Non-pigmented ciliary epithelial cell (primary cell): ENCODE measurements at places on chromosomes 4 and X.

GRCh38 chrX:14440106-14440505 lies 89.2 kb upstream of the GLRA2 start:
- no peak for DNase-seq

DNA sequence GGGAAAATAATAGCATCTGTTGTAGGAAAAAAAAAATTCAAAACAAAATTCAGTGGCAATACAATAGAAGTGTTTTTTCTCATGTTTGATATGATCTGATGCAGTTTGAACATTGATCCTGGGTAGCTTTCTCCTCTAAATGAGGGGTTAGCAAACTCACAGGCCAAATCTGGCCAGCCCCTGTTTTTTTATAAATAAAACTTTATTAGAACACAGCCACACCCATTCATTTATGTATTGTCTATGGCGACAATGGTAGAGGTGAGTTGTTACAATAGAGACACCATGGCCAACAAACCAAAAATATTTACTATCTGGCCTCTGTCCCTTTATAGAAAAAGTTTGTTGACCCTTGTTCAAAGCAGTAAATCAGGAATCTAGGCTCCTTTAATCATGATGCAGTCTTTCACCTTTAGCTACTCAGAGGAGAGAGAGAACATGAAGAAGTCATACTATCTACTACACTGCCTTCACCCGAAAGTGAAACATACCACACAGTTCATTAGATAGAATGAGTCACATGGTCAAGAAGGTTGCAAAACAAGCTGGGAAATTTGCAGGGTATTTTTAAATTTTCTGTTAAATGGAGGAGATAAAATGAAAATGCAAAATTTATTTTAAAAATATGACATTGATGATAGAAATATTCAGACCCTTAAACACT lies 186.6 kb upstream of the MAOA start:
- DNase-seq, result no peak

- no peak for DNase-seq
Observed at GRCh38 chr4:130233377-130234047, 1137.6 kb downstream of the C4orf33 start.

GRCh38 chr4:78774417-78774816 lies 1.7 kb upstream of the BMP2K start:
- no peak for DNase-seq

DNA sequence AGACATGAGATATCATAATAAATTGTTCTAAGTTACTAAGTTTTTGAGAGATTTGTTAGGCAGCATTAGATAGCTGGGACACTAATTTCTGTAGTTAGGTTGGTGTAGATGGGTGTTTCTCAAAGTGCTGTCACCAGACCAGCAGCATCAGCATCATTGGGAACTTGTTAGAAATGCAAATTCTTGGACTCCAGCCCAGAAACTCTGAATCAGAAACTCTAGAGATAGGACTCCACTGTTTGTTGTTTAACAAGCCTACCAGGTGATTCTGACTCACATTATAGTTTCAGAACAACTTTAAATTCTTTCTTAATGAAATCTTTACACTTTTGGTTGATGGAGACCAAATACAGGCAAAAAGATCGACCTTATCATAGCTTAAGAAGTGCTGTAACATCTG lies 173.7 kb downstream of the PABPC4L start:
- peak; percentile 73 for DNase-seq

- no peak for DNase-seq
Observed at GRCh38 chr4:101101072-101101471, 246.3 kb downstream of the PPP3CA start.

- DNase-seq, result no peak
Observed at GRCh38 chr4:148445071-148445859, 3.1 kb upstream of the NR3C2 start.

- no peak for DNase-seq
Observed at GRCh38 chr4:8849266-8850073, 22.2 kb downstream of the HMX1 start.

GRCh38 chr4:76016393-76016792 lies 6.9 kb downstream of the CXCL10 start:
- no peak for DNase-seq

DNA sequence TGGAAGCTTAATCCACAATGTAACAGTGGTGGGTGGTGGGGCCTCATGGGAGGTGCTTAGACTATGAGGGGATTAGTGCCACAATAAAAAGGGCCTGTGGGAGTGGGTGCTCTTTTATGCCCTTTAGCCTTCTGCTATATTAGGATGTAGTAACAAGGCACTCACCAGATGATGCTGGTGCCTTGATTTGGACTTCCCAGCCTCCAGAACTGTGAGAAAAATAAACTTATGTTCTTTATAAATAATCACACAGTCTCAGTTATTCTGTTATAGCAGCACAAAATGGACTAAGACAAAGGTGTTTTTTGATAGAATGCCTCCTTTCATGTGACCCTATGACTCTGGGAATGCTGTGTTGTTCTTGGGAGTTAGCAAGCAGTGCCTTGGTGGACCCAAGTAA lies 89.8 kb downstream of the STIM2 start:
- no peak for DNase-seq

GRCh38 chr4:58456727-58457384 lies 1346.7 kb upstream of the IGFBP7 start:
- DNase-seq, result no peak

DNA sequence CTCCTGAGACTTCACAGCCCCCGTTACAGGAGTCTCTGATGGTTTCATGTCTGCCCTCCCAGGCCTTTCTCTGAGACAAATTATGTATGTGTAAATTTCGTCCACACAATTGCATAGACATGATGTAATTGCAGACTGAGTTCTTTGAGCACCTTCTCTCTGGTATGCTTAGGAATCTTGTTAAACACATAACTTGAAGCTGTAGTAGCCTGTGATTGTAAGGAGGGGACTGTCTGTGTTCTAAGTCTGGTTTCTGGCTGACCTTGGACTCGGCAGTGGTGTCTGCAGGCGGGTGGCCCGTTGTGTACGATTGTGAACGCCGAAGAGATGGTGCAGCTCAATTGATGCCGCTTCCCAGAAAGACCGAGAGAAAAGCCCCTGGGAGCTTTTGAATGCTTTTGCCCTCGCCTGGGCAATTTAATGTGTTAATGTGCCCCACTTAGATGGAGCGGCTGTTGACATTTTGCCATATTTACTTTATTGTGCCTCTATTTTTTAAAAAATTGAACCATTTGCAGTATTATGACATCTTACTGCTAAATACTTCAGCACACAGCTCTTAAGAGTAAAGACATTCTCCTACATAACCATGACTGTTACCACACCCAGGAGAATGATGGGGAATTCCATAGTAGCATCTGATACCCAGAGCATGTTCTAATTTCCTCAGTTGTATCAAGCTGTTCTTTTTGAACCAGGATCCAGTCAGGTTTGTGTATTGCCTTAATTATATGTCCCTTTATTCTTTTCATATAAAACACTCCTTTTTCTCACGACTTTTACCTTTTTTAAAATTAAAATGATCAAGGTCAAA lies 58.4 kb upstream of the TADA2B start:
- no peak for DNase-seq

DNA sequence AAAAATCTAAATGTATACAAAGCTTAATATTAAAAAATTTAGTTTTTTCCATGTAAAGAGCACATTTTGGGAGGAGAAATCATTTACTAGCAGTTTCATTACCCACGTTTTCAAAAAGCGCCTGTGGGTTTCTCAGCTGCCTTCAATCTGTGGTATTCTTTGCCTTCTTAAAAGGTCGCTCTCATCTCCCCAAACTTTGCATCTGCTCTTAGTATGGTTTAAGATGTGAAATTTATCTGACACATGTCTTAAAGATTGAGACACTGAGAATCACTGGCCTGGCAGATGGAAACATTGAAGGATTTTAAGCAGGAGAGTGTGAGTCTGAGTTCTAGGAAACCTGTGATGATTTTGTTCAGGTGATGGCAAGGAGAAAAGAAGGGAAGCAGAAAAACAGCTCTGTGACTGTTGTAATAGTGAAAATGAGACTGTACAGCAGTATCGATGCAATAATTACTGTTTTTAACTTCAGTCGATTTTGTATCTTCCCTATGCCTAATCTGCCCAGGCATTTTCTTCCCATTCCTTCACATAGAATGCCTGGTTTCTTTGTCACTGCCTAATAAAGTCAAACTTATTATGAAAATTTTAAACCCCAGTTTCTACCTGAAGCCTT lies 75.9 kb downstream of the PAQR3 start:
- DNase-seq, result no peak

GRCh38 chr4:55745014-55745413 lies 74.6 kb upstream of the EXOC1L start:
- DNase-seq, result no peak

DNA sequence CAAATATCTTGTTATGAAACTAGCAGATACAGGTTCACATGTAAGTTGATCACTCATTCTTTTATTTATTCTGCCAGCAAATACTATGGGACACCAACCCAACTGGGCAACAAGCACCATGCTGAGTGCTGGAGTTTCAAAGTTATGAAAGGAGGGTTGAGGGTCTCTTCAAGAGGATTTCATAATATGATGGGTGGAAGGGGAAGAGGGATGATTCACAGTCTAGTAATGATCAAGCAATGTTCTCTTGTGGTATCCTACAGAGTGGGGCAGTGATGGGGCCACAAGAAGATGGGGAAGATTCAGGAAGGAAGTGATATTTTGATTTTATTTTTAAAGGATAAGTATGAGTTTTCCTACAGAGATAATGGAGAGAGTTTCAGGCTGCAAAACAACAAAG lies 46.2 kb upstream of the TXK start:
- no peak for DNase-seq

DNA sequence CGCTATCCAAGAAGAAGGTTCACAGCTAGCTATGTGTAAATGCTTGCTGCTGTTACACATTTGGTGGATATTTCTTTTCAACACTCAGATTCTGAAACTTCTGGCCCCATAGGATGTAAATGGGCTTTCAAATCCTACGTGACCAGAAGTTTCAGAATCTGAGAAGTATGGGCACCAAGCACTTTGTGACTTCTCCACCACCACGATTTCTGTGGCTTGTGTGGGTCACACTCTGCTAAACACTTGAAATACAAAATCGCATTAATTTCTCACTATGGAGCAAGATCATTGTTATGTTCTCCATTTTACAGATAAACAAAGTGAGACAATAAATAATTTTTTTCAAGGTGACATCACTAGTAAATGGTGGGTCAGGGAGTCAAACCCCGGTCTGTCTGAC lies 259.4 kb upstream of the JADE1 start:
- no peak for DNase-seq

DNA sequence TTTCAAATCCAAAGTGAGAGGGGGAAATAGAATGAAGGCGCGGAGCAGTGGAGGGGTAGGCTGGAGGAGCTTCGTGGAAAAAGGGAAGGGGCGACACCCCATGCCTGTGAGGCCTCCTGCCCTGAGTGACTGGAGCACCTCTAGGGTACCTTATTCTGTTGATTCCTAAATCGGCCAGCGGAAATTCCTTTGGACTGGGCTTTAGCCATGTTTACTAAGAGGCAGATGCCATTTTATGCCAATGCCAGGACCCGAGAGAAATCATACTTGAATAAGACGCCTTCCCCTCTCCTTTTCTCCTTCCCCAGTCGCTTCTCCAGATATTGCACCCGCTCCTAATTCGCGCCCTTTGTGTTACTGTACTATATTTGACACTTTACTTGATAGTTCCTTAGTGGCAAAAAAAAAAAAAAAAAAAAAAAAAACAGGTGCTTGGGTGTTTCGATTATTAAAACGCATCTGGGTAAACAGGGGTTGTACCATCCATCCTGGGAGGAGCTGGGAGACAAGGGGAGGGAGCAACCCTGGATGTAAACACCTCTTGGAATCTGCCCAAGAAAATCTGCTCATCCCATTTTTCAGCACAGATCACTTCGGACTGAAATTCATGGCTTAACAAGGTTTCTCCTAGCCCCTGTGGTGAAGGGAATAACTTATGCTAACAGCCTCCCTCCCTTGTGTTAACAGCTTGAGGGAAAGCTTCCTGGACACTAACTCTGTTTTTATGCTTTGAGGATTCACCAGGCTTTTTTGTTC lies 1.5 kb downstream of the BMP3 start:
- DNase-seq, result no peak

- DNase-seq, result no peak
Observed at GRCh38 chr4:17288151-17288550, 223.7 kb downstream of the QDPR start.

GRCh38 chr4:106258145-106259045 lies 57.6 kb downstream of the TBCK start:
- no peak for DNase-seq

- DNase-seq, result no peak
Observed at GRCh38 chr4:1504595-1505500, 98.6 kb upstream of the NKX1-1 start.

GRCh38 chr4:109821185-109821584 lies 5.6 kb downstream of the GAR1 start:
- DNase-seq, result no peak

- no peak for DNase-seq
Observed at GRCh38 chr4:57040510-57040909, 61.8 kb downstream of the POLR2B start.

DNA sequence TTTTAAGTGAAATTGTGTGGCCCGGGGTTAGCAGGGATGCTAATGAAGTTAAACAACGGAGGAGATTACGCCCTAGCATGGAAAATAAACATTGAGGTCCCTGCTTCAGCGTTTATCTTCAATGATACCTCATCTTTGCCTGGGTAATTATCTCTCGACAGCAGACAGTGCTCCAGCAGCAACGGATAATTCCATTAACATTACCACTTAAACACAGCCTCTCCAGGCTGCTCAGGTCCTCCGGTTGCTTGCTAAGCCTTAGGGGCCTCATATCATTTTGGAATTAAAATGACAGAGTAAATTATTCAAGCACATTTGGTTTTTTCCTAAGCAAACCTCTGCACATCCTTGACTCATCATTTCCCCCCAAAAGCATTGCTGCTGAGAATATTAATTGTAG lies 281.5 kb upstream of the KLF3 start:
- DNase-seq, result no peak

DNA sequence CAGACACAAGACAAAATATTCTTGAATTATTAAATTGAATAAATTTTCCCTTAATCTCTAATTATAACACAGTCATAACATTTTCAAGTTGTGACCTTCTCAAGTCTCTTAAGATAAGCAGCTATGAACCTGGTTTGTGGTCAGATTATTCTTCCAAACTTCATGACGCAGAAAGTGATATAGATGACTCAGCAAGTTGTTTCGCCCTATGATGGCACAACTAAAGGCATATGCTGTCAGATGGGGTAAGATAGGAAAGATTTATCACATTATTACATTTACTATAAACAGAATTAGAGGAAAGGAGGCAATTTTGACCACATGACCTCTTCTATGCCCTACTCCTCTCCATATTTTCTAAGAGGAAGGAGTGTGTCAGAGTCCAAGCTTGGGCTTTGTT lies 4.6 kb upstream of the DCAF12L2 start:
- no peak for DNase-seq

DNA sequence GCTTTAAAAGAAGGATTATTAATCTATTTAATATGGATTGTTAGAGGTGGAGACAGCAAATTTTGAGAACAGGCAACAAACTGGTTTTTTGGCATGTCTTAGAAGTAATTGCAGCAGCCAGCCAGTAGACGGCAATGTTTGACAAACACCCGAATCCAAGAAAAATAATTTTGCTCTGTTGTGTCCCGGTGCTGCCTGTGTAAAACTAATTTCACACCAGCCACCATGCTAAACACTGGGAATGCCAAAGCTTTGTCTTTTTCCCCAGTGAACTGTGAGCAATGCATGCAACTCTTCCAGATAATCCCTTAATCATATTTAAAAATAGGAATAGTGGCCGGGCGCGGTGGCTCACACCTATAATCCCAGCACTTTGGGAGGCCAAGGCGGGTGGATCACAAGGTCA lies 25.9 kb downstream of the SMIM31 start:
- DNase-seq, result no peak

GRCh38 chr4:7390906-7391636 lies 43.7 kb downstream of the PSAPL1 start:
- no peak for DNase-seq

- DNase-seq, result no peak
Observed at GRCh38 chr4:85548116-85548515, 73.2 kb downstream of the ARHGAP24 start.

- no peak for DNase-seq
Observed at GRCh38 chr4:85298037-85298436, 176.9 kb upstream of the ARHGAP24 start.
